T-helper 2 cell treated with Interferon-gamma antibody and Interleukin-4, amounts not matched to agents 100 ng/mL and 5 ng/mL, for 36 hours (primary cell): ENCODE measurements at places on chromosomes 1 and 21. TPM values are rescaled to one million over a fixed set of nuclear protein-coding genes. Genes with fewer than 3 reads are reported as not detected.

THEM5 gene
- not detected in 2 replicates for total RNA-seq

SEMA4A gene
- total RNA-seq, result 10.5 and 12.4 TPM in 2 replicates

PRAMEF5 gene
- not detected in 2 replicates for total RNA-seq

KIF2C gene
- total RNA-seq, result 89.3 and 89.7 TPM in 2 replicates

OVAAL gene
- not detected in 2 replicates for total RNA-seq

TRIM67 gene
- total RNA-seq, result not detected in 2 replicates

PATJ gene
- total RNA-seq, result 5.2 and 7.5 TPM in 2 replicates

CHIA gene
- total RNA-seq, result not detected in 2 replicates

CLCNKB gene
- not detected in 2 replicates for total RNA-seq
